ENCODE measurements at places on chromosomes 2 and 18. TPM values are rescaled to one million over a fixed set of nuclear protein-coding genes. Genes with fewer than 3 reads are reported as not detected.

DNA sequence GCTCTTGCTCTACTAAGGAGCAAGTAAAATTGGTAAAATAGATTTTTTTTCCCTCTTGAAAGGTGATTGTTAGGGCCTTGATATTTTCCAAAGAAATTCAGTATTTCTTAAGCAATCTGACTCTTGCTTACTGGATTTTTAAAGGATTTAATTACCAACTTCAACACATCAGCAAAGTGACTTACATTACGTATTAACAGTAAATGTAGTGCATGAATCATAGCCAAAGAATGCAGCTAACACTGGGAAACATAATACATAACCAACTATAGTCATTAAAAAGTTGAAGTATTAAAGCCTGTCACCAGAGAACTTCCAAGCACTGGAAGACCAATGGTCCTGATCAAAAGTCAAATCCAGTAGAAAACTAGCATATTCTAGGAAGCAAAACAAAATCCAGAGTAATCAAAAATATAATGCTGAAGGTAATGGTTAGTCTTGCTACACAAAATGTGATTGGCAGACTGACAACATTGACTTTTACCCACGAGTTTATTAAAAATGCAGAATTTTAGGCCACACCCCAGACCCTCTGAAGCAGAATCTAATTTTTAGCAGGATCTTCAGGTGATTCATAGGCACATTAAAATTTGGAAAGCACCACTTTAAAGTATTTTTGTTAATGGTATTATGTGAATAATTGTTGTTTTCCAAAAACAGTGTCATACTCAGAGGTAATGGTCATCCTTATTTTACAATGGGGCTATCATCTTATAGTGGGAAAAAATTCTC lies 31.8 kb upstream of the CAVIN2 start:
- no peaks in the 10 kb centered on the region for H3K4me1 ChIP-seq
- no peaks in the 10 kb centered on the region for H3K36me3 ChIP-seq
- H3K4me3 ChIP-seq = no peak overlapping the region
- DNase-seq = no peak

The C1GALT1C1L gene
- total RNA-seq = not detected

DNA sequence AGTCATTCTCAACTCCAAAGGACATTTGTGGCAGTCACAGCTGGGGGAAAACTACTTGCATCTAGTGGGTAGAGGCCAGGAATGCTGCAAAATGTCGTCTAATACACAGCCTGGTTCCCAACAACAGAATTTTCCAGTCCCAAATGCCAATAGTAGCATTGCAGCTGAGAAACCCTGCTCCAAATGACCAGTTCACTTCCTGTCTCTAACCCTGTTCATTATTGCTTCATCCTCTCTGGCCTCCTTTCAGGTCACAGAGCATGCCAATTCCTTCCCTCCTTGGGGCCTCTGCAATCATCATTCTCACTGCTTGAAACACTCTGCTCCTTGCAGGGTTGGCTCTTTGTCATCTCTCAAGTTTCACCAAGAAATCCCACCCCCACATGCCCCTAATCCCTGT lies 139.1 kb downstream of the IRS1 start:
- H3K4me1 ChIP-seq = no peaks in the 10 kb centered on the region
- H3K4me3 ChIP-seq = no peak overlapping the region
- H3K27ac ChIP-seq = no peak overlapping the region
- H3K27me3 ChIP-seq = peaks cover 4% of the 10 kb centered on the region

The RAD51AP2 gene
- total RNA-seq = not detected

GRCh38 chr2:196482119-196483065 lies 157.1 kb upstream of the CCDC150 start:
- peak; percentile 36 for DNase-seq
- H3K4me3 ChIP-seq = no peak overlapping the region
- H3K27me3 ChIP-seq = peaks cover 33% of the 10 kb centered on the region
- H3K27ac ChIP-seq = no peak overlapping the region
- H3K4me1 ChIP-seq = peaks cover 3% of the 10 kb centered on the region

DNA sequence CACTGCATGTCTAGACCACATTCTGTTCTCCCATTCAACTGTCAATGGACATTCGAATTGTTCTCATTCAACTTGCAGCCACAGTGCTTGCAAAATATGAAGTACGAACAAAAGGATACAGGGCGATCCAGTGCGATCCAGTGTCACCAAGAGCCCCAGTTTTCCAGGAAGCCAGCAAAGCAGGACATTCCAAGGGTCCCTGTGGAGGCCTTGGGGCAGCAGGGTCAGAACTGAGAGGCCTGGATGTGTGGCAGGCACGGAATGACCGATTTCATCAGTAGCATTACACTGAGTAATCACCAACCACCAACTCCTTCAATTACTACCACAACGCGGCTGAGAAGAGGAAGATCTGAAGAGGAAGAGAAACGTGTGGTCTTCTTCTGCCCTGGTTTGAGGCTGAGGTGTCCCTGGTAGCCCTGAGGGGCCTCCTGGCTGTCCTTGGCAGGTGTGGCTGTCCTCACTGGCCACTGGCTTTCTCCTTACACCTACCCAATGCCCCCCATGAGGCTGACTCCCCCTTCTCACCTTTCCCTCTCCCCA lies 172.7 kb upstream of the FHL2 start:
- no peak overlapping the region for H3K4me3 ChIP-seq
- H3K4me1 ChIP-seq = peaks cover 10% of the 10 kb centered on the region
- DNase-seq = no peak
- no peaks in the 10 kb centered on the region for H3K36me3 ChIP-seq
- peaks cover 6% of the 10 kb centered on the region for H3K27me3 ChIP-seq
- no peak overlapping the region for H3K27ac ChIP-seq

The BCS1L gene
- total RNA-seq = 92.3 TPM

The ABCG5 gene
- not detected for total RNA-seq

DNA sequence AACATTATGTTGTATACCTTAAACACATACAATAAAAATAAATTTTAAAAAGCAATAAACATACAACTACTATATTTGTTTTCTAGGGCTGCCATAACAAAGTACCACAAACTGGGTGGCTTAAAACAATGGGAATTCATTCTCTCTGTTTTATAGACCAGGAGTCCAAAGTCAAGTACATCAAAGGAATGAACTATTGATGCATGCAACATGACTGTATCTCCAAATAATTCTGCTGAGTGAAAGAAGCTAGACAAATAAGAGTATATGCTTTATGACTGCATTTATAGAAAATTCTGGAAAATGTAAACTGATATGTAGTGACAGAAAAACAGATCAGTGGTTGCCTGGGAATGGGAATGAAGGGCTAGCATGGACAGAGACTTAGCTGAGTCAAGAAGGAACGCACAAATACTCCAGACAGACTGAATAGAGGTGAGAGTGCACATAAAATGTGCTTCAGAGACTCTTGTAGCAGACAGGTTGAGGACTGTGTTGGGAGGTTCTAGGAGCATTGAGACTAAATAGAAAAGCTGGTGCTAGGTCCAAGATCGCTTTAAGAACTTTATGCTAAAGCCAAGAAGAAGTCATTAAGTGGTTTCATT lies 11.0 kb upstream of the PLA2R1 start:
- H3K27ac ChIP-seq = no peak overlapping the region
- DNase-seq = no peak
- H3K36me3 ChIP-seq = no peaks in the 10 kb centered on the region
- peaks cover 10% of the 10 kb centered on the region for H3K27me3 ChIP-seq

GRCh38 chr2:157891643-157892041 lies 15.5 kb upstream of the ACVR1 start:
- H3K4me3 ChIP-seq = no peak overlapping the region
- peaks cover 69% of the 10 kb centered on the region for H3K4me1 ChIP-seq
- DNase-seq = no peak
- peak overlapping the region; percentile 86 for H3K27ac ChIP-seq
- peaks cover 5% of the 10 kb centered on the region for H3K36me3 ChIP-seq
- no peaks in the 10 kb centered on the region for H3K27me3 ChIP-seq

GRCh38 chr2:12555012-12555645 lies 161.6 kb upstream of the TRIB2 start:
- peak overlapping the region; percentile 33 for H3K4me3 ChIP-seq
- peaks cover 36% of the 10 kb centered on the region for H3K4me1 ChIP-seq
- peak overlapping the region; percentile 75 for H3K27ac ChIP-seq
- no peaks in the 10 kb centered on the region for H3K27me3 ChIP-seq
- peak; percentile 55 for DNase-seq

The NEU4 gene
- total RNA-seq = 0.89 TPM

- H3K36me3 ChIP-seq = peaks cover 8% of the 10 kb centered on the region
- H3K27me3 ChIP-seq = peaks cover 44% of the 10 kb centered on the region
- no peak overlapping the region for H3K27ac ChIP-seq
Observed at GRCh38 chr2:11998626-11999378, 252.4 kb downstream of the LPIN1 start.

DNA sequence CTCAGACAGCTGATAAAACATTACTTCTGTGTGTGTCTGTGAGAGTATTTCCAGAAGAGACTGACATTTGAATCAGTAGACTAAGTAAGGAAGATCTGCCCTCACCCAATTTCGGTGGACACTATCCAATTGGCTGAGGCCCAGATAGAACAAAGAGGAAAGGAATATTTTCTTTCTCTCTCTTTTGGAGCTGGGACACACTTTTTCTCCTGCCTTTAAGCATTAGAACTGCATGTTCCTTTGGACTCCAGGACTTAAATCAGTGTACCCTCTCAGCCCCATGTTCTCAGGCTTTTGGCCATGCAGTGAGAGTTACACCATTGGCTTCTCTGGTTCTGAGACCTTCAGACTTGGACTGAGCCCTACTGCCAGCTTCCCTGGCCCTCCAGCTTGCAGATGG lies 3.3 kb upstream of the SRBD1 start:
- H3K4me1 ChIP-seq = peaks cover 16% of the 10 kb centered on the region
- no peaks in the 10 kb centered on the region for H3K27me3 ChIP-seq
- H3K4me3 ChIP-seq = no peak overlapping the region
- no peaks in the 10 kb centered on the region for H3K36me3 ChIP-seq
- no peak overlapping the region for H3K27ac ChIP-seq

GRCh38 chr18:28150925-28151324 lies 26.0 kb downstream of the CDH2 start:
- no peaks in the 10 kb centered on the region for H3K27me3 ChIP-seq
- no peaks in the 10 kb centered on the region for H3K36me3 ChIP-seq
- H3K27ac ChIP-seq = no peak overlapping the region
- H3K4me1 ChIP-seq = no peaks in the 10 kb centered on the region

GRCh38 chr18:34859496-34859895 lies 149.4 kb downstream of the DTNA start:
- peaks cover 2% of the 10 kb centered on the region for H3K36me3 ChIP-seq
- H3K4me1 ChIP-seq = peaks cover 49% of the 10 kb centered on the region
- DNase-seq = no peak
- no peak overlapping the region for H3K4me3 ChIP-seq
- H3K27ac ChIP-seq = peak overlapping the region; percentile 63

GRCh38 chr2:221112744-221113143 lies 459.4 kb downstream of the EPHA4 start:
- peaks cover 2% of the 10 kb centered on the region for H3K27me3 ChIP-seq
- H3K4me3 ChIP-seq = no peak overlapping the region
- H3K27ac ChIP-seq = no peak overlapping the region
- H3K36me3 ChIP-seq = no peaks in the 10 kb centered on the region

- peak overlapping the region; percentile 13 for H3K4me3 ChIP-seq
- peak; percentile 38 for DNase-seq
- peak overlapping the region; percentile 89 for H3K27ac ChIP-seq
- H3K36me3 ChIP-seq = no peaks in the 10 kb centered on the region
- no peaks in the 10 kb centered on the region for H3K27me3 ChIP-seq
- H3K4me1 ChIP-seq = peaks cover 51% of the 10 kb centered on the region
Observed at GRCh38 chr2:161952783-161953191, 121.2 kb downstream of the DPP4 start.

All from activated CD4-positive, alpha-beta T cell treated with anti-CD3 and anti-CD28 coated beads for 36 hours (primary cell).